ENCODE measurements at places on chromosomes 2 and 18. TPM values are rescaled to one million over a fixed set of nuclear protein-coding genes. Genes with fewer than 3 reads are reported as not detected.

- no peak overlapping the region for H3K4me3 ChIP-seq
- DNase-seq = no peak
Observed at GRCh38 chr2:233973786-233974185, 56.6 kb downstream of the TRPM8 start.

- H3K36me3 ChIP-seq = no peaks in the 10 kb centered on the region
- H3K4me1 ChIP-seq = no peaks in the 10 kb centered on the region
- no peak for DNase-seq
- no peak overlapping the region for H3K27ac ChIP-seq
- no peak overlapping the region for H3K4me3 ChIP-seq
Observed at GRCh38 chr18:13309748-13310670, 91.4 kb downstream of the LDLRAD4 start.

ASB18 gene
- not detected for polyA plus RNA-seq

GRCh38 chr2:168849610-168850009, 40.6 kb downstream of the SPC25 start:
- no peak overlapping the region for H3K27ac ChIP-seq
- H3K4me1 ChIP-seq = no peaks in the 10 kb centered on the region
- H3K36me3 ChIP-seq = no peaks in the 10 kb centered on the region

DNA sequence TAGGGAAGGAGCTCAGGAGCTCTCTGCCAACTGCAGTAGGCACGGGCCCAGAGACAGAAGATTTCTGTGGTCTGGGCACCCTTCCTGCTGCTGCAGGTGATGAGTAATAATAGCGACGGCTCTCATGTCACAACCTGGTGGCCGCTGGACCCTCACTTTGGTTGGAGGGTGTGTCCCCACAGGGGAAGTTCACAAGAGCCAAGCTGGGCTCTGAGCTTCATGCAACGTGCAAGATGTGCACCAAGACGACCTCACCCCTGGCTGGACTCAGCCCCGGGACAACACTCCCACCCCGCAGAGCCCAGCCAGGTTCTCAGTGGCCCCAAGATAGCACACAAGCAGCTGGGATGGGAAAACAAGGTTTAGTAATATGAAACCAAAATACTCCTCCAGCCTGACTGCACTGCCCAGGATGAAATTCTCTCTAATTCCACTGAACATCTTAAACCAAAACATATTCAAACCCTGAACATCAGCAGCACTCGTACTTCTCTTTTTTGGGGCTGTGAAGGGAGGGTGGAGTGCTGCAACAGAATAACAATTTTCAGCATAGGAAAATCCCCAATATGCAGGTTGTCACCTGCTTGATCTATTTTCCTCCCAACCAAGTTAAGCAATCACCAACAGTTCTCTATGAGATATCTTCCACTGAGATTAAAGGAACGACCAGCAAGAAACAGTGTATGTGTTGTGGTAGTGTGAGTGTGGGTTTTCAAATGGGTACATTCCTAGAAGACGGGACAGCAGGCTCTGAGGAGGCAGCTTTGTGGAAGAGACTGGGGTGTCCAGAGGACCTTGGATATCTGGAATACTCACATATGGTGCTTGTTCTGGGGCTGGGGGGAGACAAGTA, 26.5 kb downstream of the BCL2 start:
- H3K36me3 ChIP-seq = no peaks in the 10 kb centered on the region
- no peak overlapping the region for H3K4me3 ChIP-seq
- H3K27me3 ChIP-seq = no peaks in the 10 kb centered on the region
- DNase-seq = no peak
- H3K4me1 ChIP-seq = no peaks in the 10 kb centered on the region

Data from GM23248 (cell line).